Fibroblast of skin of abdomen (primary cell): ENCODE measurements at places on chromosomes 16 and 17.
A peak's percentile ranks its signal among the peaks of the same experiment; 100 is the strongest.

DNA sequence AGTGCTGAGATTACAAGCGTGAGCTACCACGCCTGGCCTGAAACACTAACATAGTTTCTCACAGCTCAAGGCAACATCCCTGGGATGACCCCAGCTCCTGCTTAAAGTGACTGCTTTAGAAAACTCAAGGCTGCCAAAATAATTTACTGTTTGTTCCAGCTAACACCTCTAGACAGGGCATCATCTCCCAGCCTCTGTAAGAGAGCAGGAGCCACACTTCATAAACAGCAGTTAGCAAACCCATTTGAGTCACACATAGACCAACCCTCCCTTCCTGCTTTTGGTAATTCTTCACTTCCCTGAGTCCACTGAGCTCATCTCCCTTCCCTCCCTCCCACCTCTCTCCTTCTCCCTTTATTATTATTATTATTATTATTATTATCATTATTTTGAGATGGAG, 201.3 kb downstream of the XYLT1 start:
- DNase-seq, result peak; percentile 35

GRCh38 chr17:21510686-21511362, 134.7 kb downstream of the KCNJ12 start:
- no peak for DNase-seq

DNA sequence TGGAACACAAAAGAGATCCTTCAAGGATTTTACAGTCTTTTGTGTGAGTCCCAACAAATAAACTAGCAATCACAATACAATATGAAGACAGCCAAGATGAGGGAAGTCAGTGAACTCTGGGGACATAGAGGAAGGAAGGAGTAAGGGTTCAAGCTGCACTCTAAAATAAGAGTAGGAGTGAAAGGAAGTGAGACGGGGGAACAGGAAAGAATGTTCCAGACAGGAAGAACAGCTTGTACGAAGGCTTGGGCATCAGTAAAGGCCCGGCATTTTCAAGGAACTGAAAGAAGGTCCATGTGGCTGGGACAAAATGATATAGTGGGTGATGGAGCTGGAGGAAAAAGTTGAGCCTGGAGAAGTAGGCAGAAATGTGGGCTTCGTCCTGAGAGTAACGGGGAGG, 4.5 kb downstream of the CCL17 start:
- no peak for DNase-seq

GRCh38 chr17:71237903-71238538, 882.8 kb upstream of the SOX9 start:
- peak; percentile 68 for DNase-seq

- no peak for DNase-seq
Observed at GRCh38 chr16:21219551-21219950, 8.2 kb upstream of the ZP2 start.

DNA sequence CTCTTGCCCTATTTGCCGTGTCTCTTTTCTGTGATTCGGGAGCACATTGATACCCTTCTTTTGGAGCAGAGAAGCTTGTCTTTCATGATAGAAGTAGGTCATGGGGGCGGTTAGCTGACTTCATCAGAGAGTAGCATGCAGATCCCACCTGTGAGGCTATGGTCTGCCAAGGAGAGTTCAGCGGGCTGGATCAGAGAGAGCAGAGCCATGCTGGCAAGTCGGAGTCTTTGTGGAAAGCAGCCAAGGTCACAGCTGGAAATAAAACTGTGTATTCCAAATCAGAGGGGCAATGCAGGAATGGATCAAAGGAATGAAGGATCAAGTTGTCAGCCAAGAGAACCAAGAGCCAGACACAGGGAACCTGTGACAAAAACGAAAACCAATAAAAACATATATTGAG, 595.9 kb downstream of the WWOX start:
- no peak for DNase-seq

DNA sequence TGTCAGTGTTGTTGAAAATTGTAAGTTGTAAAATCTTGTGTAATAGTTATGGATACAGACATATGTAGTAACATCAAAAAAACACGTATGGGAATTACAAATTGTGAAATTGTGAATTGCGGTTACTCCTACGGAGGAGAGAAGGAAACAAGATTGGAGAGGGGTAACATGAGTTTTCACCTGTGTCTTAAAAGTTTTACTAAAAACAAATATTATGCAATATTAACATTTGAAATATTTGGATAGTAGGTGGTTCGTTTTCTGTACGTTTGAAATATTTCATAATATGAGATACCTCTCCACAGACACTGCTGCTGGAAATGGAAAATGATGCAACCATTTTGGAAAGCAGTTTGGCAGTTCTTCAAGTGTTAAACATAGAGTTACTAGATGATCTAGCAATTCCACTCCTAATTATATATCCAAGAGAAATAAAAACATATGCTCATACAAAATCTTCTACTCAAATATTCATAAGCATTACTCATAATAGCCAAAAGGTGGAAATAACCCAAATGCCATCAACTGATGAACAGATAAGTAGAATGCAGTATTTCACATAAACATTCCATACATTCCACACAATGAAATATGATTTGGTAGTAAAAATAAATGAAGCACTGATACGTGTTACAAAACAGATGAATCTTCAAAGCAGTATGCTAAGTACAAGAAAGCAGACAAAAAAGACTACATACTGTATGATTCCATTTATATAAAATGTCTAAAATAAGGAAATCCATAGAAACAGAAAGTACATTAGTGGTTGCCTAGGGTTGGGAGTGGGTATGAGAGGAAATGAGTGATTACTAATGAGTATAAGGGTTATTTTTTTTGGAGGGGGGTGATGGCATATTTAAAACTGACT, 40.7 kb upstream of the ABCA10 start:
- peak; percentile 91 for DNase-seq

- DNase-seq, result no peak
Observed at GRCh38 chr16:22035153-22035552, 27.2 kb downstream of the MOSMO start.

- DNase-seq, result no peak
Observed at GRCh38 chr16:84465154-84465553, 39.3 kb downstream of the MEAK7 start.

DNA sequence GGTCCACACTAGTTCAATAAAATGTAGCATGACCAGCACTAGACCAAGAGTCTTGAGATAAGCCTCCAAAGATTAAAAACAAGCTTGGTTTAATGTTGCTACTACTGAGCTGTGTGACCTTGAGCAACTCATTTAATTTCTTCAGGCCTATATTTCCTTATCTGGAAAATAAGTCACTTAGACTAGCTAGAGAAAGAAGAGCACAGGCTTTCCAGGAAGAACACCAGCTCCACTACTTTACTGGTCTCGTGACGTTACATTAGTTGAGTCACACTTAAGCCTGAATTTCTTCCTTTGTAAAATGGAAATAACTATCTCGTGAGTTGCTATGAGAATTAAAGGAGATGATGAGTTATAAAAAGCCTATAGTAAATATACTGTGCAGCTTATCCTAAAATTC, 5.4 kb downstream of the HELZ start:
- peak; percentile 67 for DNase-seq

GRCh38 chr16:67115639-67116038, 5.9 kb downstream of the PHAF1 start:
- peak; percentile 88 for DNase-seq

DNA sequence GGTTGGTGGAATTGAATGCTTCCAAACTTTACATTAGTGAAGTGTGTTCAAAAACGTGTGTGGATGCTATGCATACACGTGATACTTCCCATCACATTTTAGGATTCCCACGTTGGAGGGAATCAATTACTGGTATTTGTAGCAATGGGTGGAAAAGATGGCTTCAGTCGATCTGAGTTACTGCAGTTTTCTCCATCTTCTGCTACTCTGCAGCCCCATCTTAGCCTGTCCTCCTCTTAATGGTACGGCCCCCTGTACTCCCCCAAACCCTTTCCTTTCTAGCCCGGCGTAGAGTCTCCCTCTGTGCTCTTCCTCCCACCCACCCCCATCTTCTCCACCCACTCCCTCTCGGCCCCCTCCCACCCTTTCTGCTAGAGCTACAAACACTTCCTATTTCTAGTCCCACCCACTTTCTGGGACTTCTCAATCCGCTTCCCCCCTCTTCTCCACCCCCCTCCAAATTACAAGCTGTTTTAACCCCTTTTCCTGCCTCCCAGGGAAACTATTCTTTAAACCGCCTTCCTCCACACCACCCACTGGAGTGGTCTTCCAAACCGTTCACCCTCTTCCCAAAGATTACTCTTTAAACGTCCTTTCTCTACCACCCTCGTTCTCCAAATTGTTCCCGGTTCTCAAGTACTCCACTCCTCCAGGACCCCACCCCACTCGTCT, 1.1 kb downstream of the CHTF8 start:
- peak; percentile 34 for DNase-seq

- DNase-seq, result peak; percentile 13
Observed at GRCh38 chr17:36072431-36073121, 8.5 kb downstream of the CCL18 start.

DNA sequence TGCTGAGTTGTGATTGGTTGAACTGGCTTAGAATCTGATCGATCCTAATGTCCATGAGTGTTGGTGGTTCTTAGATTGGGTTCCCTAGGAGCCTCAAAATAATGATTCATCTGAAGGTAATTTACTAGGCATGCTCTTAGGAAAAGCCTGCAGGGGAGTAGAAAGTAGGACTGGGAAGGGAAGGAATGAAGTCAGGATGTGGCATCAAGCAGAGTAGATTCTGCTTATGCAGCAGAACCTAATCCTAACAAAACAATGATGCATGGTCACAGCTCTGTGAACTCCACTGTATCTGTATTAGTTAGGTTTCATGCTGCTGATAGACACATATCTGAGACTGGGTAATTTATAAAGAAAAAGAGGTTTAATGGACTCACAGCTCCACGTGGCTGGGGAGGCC, 132.5 kb downstream of the HS3ST2 start:
- DNase-seq, result no peak

GRCh38 chr16:66911112-66911511, 7.6 kb downstream of the CDH16 start:
- no peak for DNase-seq

- DNase-seq, result peak; percentile 45
Observed at GRCh38 chr17:67156269-67157199, 88.5 kb downstream of the HELZ start.

GRCh38 chr17:78267253-78268073, 36.0 kb downstream of the TMEM235 start:
- DNase-seq, result peak; percentile 40

DNA sequence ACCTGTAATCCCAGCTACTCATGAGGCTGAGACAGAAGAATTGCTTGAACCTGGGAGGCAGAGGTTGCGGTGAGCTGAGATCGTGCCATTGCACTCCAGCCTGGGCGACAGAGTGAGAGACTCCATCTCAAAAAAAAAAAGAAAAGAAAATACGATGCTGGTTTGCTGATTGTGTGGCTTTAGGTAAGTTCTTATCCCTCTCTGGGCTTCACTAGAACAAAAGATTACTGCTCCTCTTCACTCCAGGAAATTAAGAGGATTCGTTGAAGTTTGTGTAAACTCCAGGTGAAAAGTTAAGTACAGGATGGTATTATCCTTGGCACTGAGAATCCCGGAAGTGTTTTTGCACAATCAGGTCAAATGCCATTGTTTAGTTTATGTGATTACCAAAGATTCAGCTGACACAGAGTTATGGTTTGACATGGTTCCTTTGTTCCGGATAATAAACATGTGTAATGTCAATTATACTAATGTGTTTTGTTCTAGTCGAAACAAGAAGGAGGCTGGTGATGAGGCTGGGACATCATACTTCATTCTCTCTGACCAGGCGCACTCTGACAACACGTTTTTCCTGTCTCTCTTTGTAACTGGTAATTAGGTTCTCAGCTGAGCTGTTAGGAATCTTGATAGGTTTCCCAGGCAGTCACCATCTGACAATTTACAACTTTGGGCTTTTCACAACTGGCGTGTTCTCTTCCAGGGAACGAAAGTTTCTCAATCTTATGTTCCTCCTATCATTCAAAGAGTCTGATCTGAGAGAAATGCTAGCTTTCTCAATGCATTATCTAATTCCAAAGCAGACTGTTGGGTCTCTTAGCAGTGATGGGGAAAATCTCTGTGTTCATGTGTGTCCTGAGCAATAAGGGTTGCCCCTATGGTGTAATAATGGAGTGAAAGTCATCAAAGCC, 10.8 kb upstream of the TAOK1 start:
- no peak for DNase-seq

GRCh38 chr17:62807812-62808575, at the start of gene MARCHF10:
Gene MARCHF10, minus strand, starts transcription at chr17:62808314. Its CDS starts 6,579 bp downstream, at chr17:62801735.
- DNase-seq, result no peak
